ENCODE measurements at places on chromosomes 11 and 22.

- no peak for DNase-seq
Measured at GRCh38 chr22:37782340-37783168, 25.2 kb upstream of the GCAT start.

GRCh38 chr11:16790486-16791190 is 52.2 kb downstream of the C11orf58 start:
- no peak for DNase-seq

DNA sequence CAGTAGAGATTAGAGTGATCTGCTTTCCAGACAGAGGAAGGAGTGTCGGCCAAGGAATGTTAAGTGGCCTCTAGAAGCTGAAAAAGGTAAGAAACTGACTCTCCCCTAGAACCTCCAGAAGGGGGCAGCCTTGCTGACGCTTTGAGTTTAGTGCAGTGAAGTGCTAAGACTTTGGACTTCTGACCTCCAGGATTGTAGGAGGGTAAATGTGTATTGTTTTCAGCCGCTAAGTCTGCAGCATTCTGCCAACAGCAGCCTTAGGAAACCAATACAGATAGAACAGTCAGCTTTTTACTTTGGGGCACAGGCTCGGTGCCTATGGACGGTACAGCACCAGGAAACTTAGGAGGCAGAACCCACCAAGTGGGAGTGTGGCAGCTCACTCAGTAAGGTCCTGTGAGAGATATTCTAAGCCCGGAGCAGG is 3.6 kb upstream of the TBC1D22A start:
- no peak for DNase-seq

DNA sequence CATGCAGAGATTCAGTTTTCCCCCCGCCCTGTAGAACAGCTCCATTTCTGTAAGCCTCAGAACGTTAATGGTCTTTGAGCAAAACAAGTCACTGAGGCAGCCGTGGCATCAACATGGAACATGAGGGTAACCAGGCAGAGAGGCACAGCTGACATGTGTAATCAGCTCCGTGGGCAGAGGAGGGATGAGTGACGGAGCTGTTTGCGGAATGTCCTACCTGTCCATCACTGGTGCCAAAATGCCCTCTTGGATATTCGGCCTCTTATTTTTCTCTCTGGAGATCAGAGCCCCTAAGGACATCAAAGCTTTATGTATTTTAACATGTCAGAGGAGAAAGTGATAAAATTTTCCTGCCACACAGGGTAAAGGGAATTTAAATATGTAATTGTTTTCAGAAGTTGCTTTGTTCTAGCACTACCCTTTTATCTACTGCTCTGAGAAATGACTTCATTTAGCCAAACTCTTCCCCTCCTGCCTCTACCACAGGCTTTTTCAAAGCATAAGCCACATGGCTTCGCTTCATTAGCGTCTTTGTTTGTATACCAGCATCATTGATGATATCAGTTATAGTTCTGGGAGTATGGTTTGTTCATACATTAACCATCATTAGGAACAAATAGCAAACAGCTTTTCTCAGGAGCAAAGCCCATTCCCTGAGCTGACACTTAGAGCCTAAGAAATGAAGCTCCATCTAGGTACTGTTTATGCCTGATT is 32.9 kb downstream of the C11orf71 start:
- DNase-seq, result no peak

DNA sequence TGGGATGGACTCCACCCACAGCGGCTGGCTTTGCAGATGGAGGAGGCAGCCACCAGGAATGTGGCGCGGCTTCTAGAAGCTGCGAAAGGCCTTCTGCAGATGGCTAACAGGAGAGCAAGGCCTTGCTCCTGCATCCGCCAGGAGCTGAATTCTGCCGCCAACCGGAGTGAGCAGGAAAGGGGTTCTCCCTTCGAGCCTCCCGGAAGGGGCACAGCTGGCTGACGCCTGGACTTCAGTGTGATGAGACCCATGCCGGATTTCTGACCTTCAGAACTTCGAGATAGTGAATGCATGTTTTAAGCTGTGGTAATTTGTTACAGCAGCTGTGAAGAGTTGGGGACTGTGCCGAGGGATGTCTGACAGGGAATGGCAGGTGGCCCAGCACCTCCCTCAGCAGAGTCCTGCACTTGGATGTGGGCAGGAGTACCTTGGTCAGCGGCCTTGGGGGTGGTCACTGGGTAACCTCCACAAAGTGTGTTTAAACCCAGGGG is 7.7 kb downstream of the TBC1D22A start:
- DNase-seq, result no peak

GRCh38 chr11:115425250-115425649 is 79.0 kb downstream of the CADM1 start:
- DNase-seq, result no peak

GRCh38 chr22:38872831-38873248 is 824 bp upstream of the CBX6 start:
- DNase-seq, result no peak

GRCh38 chr11:128884703-128885338 is 6.3 kb upstream of the KCNJ5 start:
- no peak for DNase-seq

- no peak for DNase-seq
Measured at GRCh38 chr22:40256516-40256915, 78.8 kb downstream of the TNRC6B start.

- no peak for DNase-seq
Measured at GRCh38 chr11:126725521-126725920, 275.0 kb downstream of the KIRREL3 start.

DNA sequence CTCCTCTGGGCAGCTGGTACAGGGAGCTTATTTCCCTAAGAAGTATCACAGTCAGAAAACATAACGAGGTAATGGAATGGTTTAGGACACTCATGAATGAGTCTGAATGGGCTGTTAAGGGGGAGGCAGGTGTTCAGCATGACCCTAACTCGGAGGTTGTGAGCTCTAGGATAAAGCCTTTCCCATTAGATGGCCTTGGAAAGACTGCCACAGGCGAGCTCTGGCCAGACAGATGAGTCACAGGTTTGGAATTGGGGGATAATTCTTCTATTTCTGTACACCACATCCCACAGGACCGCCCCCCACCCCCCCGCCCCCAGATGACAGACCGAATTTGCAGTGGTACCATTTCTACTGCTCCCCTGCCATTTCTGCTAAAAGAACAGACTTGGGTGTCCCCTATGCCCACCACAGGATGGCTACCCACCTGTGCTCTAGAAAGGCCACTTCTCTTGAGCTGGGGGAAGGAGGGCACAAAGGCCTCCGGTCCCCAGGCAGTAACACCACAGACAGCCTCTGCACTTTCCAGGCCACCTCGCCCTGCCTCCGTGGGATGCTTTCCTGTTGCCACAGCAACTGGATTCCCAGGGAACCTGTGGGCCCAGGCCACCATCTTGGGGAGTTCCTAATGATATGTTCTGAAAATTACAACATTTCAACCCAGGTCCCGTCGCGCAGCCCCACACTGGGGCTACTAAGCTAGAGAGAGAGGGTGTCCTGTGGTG is 76.7 kb downstream of the TRIM29 start:
- no peak for DNase-seq
